ENCODE measurements at places on chromosomes 11 and 22.

DNA sequence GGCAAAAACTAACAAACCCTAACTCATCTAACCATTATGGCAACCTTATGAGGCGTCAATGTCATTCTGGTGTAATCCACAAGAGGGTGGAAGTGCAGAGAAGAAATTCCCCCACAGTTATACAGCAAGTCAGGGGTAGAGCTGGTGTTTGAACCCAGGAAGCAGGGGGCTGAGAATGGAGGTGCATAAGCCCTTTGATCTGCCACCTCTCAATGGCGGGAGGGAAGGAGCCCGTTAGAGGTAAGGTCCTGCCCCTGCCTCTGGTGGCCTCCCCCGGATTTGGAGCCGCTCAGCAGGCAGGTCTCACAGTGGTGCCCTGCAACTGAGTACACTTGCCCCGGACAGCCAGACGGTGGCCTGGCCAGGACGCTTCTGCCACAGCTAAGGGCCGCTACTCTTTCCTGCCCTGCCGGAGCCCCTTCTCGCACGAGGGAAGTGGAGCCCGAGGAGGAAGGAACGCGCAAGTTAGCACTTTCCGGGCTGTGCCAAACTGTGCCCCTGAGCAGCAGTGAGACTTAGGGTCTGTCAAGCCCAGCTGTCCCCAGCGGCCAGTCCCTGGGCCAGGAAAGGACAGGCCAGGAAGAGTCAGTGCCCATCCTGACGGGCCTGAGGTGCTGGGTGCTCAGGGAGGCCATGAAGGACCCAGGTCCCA lies 1.1 kb downstream of the FXYD2 start:
- DNase-seq = no peak

- no peak for DNase-seq
Observed at GRCh38 chr11:73126804-73127480, 15.2 kb downstream of the FCHSD2 start.

- no peak for DNase-seq
Observed at GRCh38 chr11:1202154-1202775, 20.6 kb upstream of the MUC5B start.

DNA sequence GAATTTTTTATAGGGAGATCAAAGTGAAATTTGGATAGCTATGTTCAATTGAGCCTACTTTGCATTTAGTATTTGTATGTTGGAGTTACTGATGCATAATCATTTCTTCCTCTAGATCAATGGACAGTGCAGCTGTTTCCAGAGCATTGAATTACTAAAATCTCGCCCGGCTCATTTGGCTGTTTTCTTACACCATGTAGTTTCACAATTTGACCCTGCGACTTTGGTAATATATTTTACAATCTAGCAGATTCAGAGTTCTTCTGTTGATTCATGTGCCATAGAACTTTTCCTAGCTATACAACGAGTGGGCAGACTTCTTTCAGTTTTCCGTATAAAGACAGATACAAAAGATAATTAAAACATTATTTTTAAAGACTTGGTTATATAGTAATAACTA lies 70.0 kb upstream of the GRIK4 start:
- no peak for DNase-seq

DNA sequence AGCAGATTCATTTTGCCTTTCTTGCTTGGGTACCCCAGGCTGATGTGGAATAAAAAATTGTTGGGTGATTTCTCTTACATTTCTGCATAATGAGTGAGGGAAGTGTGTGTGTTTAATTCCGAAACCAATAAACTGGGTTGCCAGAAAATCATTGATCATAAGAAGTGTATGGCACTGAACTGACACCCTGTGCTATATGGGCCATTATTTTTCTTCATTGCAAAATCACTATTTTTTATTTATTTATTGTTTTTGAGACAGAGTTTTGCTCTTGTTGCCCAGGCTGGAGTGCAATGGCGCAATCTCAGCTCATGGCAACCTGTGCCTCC lies 14.6 kb upstream of the HIKESHI start:
- no peak for DNase-seq

DNA sequence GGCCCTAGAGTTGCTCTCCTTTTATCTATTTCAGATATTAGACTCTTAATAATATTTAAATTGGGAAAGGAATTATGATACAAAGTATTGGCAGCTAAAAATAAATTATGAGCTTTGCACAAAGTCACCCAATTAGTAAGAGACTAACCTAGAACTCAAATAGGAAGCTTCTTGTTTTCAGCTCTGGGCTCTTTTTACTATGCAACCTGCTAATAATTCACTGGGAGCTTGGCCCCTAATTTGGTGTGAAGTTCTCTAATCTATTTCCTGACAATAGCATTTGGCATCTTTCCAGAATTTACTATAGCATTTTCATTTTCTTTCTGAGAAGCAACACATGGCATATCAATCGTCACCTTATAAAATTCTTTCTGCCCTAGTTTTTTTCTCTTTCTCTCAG lies 727.7 kb upstream of the ANO5 start:
- no peak for DNase-seq

- no peak for DNase-seq
Observed at GRCh38 chr11:96130061-96130620, 206.2 kb upstream of the MTMR2 start.

GRCh38 chr11:114989536-114989935 lies 311.2 kb downstream of the NXPE2 start:
- DNase-seq = no peak

- no peak for DNase-seq
Observed at GRCh38 chr11:133619973-133620372, 87.7 kb upstream of the OPCML start.

GRCh38 chr11:115087791-115088190 lies 409.5 kb downstream of the NXPE2 start:
- DNase-seq = no peak

GRCh38 chr22:32957200-32957803 lies 100.9 kb downstream of the SYN3 start:
- DNase-seq = no peak

DNA sequence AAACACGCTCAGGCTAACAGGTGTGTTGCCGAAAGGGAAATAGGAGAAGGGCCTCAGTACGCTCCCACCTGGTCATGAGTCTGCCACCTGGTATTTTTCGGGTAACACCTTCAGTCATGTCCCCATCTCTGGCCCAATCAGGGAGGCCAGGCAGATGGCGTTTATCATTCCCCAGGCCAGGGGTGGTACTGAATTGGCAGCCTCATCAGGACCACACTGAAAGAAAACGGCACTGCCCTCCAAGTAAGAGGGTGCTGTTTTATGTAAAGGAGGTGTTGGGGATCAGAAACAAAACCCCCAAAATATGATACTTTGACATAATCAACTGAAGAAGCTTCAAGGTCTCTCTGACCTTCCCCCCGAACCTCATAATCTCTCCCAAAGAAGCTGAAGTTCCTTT lies 58.9 kb downstream of the RCN1 start:
- DNase-seq = no peak

- DNase-seq = no peak
Observed at GRCh38 chr11:113926273-113927197, 21.9 kb downstream of the HTR3B start.

DNA sequence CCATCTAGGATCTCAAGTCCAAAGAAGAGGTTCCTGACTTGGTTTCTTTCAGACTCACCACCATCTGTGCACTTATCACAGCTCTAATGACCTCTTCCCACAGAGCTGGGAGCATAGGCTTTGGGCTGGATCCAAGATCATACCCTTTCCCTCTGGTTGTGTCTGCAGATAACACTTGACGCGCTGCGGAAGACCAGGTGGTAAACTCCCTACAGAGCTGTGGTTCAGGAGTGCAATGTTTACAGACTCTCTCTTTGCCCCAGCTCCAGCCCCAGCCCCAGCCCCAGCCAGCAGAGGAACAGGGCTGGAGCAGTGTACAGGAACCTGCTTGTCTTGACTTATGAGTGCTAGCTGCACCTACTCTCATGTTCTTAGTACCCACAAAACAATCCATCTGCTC lies 274.4 kb upstream of the SYN3 start:
- DNase-seq = no peak

DNA sequence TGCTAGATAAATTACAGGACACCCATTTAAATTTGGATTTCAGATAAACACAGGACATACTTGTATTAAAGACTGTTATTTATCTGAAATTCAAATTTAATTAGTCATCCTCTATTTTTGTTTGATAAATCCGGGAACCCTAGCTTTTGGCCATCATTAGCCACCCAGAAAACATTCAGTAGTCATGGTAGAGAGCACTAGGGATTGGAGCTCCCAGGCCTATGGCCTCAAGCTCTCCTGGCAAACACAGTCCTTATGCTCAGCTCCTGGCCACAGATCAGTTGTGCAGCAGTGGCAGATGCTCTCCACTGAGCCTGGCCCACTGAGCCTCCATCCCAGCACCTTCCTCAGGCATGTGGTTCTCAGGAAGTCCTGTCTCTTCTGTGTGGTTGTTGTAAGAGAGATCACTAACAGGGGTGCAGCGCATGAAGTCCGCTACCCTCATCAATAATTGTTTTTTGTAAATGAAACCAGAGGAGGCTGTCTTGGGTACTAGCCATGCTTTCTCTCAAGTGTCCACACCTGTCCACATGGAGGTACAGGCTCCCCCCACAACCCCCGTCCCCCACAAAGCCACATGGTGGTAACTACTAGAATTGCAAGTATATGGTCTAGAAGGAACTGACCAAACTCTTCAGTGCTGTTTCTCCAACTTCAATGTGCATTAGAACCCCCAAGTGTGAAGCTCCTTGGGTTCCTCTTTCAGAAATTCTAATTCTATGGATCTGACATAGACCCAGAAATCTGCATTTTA lies 1.1 kb upstream of the IRAG1 start:
- no peak for DNase-seq

GRCh38 chr11:74468936-74469335 lies 1.6 kb upstream of the KCNE3 start:
- DNase-seq = no peak

- no peak for DNase-seq
Observed at GRCh38 chr22:43821606-43822425, 9.7 kb upstream of the EFCAB6 start.

Measured in HS-27A (cell line).